ENCODE measurements at places on chromosomes 11 and 22.

DNA sequence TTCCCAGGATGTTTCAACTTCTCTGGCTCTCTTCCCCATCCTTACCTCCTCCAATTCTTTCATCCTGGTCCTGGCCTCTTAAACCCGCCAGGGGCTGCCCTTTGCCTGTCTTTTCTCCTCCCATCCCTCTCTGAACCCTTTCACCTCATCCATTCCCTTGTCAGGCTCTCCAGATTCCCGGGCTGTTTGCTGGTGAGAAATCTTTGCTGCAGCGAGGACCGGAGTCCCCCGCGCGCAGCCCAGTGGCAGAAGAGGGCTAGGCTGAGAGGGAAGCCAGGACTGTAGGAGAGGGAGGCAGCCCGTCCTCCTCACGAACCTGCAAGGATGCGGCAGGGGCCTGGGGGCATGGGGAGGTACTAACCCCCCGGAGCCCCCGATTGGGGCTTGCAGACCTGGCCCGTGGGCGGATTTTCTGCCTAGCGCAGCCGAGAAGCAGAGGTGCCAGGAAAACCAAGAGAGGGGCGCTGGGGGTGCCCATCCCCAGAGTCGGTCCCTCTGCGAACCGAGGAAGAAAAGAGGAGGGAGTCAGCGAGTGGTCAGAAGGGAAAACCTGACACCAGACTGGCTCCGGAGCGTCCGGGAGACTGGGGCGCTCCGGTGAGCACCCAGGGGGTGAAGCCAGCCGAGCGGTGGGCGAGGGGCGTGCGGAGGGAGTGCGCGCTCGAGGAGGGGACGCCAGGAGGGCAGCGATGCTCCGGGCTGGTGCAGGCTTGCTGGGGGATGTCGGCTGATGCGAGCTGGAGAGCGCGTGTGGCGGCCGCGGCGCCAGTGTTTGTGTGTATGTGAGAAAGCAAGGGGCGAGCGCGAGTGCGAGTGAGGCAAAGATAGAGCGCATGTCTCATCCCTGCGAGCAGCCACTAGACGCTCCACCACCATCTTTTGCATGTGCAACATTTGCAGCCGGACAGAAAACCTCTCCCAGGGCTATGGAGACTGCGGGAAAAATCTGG lies at the start of gene GRIA4:
GRIA4 (plus strand) TSS at position 242 of the 950 bp plus-strand sequence. CDS start 925 bp downstream, outside the sequence.
- DNase-seq = no peak

DNA sequence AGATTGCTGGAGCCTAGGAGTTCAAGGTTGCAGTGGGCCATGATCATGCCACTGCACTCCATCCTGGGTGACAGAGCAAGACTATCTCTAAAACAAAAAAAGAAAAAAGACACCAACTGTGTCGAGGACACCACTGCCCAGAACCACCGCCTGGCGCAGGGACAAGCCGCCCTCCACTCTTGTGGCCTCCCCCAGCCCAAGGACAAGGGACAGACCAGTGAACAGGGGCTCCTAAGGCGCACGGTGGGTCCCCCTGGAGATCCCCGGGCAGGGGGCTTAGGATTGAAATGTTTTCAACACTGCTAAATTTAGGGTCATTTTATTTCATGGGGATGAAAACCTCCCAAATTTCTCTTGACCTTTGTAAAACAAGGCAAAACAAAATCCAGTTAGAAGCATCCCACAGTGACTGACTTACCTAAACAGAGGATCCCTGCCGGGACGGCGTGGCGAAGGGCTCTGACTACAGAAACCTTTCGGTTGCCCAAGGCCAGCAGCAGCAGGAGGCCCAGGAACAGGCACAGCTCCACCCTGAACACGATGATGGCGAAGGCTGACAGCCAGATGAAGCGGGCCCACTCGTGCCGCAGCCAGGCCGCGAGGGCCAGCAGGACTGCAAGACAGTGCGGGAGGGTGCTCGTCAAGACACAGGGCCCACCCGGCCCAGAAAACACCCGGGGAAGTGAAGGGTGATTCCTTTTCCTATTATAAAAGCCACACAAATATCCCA lies 8.6 kb downstream of the ALG12 start:
- DNase-seq = no peak

GRCh38 chr11:7204778-7205177 lies 46.9 kb upstream of the SYT9 start:
- no peak for DNase-seq

GRCh38 chr11:112177589-112177988 lies 2.3 kb downstream of the BCO2 start:
- DNase-seq = no peak

GRCh38 chr11:78241475-78241874 lies 52.8 kb downstream of the USP35 start:
- DNase-seq = no peak

- DNase-seq = no peak
Measured at GRCh38 chr11:36010010-36010740, 66.3 kb downstream of the LDLRAD3 start.

- DNase-seq = no peak
Measured at GRCh38 chr11:67194096-67194495, 72.2 kb upstream of the GRK2 start.

DNA sequence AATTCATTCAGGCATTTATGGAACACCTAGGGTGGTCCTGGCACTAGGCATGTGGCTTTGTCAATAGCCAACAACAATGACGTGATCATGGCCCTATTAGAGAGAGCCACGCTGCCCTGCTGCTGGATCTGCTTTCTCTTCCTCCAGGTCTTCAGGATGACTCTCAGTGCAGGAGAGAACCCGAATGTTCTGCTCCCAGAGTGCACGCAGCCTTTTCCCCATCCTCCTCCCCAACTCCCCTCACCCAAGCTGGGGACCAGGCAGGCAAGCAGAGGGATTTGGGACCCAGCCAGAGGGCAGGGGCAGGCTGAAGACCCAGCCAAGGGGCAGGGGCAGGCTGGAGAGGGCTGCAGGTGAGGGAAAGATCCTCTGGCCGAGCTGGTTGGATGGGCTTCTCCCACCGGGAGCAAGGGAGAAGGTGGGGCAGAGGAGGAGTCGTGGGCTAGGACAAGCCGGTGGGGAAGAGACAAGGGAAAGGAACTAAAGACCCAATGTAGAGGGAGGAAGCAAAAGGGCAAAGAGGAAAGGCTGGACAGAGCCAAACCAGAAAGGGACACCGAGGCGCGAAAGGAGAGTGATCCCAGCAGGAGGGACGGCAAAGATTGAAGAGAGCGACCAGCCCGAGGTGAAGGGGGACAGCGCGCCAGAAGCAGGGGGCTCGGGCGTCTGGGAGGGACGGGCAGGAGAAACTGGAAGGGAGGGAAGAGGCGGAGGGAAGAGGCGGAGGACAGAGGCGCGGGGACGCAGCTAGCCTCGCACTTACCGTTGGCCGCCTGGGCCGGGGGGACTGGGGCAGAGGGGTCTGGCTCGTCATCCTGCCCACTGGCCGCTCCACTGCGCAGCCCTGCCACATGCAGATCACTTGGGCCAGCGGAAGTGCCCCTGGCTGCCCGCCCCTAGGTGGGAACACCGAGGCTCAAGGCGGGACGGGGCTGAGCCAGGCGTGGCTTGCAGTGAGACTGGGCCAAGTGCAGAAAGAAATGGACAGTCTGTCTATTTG lies at the start of gene KCTD14:
KCTD14 (minus strand) TSS at position 880 of the 1,000 bp plus-strand sequence; CDS start at position 853, 27 bp downstream.
- DNase-seq = no peak

- no peak for DNase-seq
Measured at GRCh38 chr22:27252282-27253049, 549.1 kb downstream of the MN1 start.

GRCh38 chr22:22938672-22939587 lies 51.3 kb downstream of the IGLL5 start:
- DNase-seq = no peak

GRCh38 chr11:128936606-128937251 lies 5.9 kb downstream of the TP53AIP1 start:
- no peak for DNase-seq

GRCh38 chr22:36734171-36735058 lies 30.9 kb upstream of the CACNG2 start:
- no peak for DNase-seq

- DNase-seq = no peak
Measured at GRCh38 chr22:19122752-19123492, 710 bp upstream of the DGCR2 start.

DNA sequence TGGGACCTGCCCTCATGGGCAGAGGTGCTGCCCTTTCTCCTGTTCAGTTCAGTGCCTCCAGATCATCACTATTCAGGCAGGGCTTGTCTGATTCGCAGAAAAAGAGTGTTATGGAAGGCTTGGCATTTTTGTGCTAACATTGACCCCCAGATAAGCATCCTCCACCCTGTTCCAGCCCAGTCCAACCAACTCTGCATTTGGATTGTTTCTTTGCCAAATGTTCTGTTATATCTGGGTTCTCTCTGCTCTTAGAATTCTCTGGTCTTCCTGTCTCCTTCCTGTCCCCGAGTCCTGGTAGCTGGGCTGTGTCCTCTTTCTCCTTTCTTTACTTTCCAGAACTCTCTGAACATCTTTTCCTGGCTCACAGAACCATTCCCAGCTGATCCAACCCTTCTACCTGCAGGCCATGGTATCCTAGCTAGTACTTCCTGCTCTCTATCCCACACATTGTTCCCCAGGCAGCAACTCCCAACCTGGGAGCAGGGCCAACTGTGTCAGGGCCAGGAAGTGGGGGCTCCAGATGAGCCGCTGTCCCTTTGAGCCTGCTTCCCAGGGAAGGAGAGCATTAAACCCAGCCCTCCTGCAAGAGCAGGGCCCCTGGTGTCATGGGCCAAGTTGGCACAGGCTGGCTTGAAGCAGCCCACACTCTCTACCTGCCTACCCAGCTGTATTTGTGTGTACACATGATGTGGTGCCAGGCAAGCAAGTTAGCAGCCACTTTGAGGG lies 280.7 kb upstream of the CADM1 start:
- no peak for DNase-seq

GRCh38 chr11:131689049-131689925 lies 318.9 kb downstream of the NTM start:
- no peak for DNase-seq

DNA sequence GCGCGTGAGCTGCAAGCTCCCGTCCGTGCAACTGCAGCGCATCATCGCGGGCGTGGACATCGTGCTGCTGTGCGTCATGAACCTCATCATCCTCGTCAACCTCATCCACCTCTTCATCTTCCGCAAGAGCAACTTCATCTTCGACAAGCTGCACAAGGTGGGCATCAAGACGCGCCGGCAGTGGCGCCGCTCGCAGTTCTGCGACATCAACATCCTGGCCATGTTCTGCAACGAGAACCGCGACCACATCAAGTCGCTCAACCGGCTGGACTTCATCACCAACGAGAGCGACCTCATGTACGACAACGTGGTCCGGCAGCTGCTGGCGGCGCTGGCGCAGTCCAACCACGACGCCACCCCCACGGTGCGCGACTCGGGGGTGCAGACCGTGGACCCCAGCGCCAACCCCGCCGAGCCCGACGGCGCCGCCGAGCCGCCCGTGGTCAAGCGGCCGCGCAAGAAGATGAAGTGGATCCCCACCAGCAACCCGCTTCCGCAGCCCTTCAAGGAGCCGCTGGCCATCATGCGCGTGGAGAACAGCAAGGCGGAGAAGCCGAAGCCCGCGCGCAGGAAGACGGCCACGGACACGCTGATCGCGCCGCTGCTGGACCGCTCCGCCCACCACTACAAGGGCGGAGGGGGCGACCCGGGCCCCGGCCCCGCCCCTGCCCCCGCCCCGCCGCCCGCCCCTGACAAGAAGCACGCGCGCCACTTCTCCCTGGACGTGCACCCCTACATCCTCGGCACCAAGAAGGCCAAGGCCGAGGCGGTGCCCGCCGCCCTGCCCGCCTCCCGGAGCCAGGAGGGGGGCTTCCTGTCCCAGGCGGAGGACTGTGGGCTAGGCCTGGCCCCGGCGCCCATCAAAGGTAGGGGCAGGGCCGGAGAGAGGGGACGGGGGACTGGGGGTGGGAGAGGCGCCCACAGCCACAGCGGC lies 7.3 kb downstream of the PANX2 start:
- no peak for DNase-seq

DNA sequence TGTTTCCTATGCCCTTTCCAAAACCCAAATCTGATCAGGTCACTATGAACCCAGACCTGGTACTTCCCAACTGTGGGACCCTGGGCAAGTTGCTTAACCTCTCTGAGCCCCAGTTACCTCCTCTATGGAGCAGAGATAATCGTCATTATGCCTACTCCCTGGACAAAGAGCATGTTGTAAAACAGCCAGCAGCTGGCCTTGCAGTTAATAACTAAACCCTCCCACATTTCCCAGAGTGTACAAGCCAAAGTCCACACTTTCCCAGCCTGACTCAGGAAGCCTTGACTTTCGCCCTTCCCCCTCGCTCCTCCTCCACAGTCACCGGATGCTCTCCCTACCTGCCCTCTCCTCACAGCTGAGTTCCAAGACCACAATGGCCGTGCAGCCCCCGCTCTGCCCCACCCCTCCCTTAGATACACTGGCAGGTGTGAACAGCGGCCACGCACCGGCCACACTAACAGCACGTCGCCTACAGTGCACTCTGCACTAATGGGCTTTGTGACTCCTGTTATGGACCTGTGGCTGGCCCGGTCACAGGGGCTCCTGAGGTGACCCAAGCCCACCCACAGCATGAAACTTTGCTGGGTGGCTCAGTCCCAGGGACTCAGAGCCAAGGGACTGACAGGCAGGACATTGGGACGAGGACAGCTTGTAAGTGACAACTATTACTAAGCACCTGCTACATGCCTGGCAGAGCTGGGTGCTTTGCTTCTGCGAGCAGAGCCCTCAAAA lies 15.6 kb upstream of the MFNG start:
- no peak for DNase-seq

- DNase-seq = no peak
Measured at GRCh38 chr22:23113847-23114720, 27.7 kb downstream of the RSPH14 start.

DNA sequence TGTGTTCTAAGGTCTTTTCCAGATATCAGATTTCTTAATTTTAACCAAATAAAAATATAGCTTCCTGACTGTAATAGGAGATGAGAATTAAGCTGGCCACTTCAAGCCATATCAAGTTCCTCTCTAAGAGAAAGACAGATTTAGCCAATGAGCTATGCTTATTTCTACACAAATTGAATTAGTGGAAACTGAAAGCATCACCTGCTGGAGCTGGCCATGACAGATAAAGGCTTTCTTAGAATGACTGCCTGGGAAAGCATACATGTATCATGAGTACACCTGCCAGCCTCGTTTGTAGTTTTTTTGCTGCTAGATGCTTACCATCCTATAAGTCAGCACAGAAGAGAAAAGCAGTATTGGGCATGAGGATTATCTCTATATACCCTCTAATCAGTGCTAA lies 53.5 kb upstream of the DBX1 start:
- DNase-seq = no peak

GRCh38 chr22:45877651-45878050 lies 99.3 kb downstream of the WNT7B start:
- no peak for DNase-seq

DNA sequence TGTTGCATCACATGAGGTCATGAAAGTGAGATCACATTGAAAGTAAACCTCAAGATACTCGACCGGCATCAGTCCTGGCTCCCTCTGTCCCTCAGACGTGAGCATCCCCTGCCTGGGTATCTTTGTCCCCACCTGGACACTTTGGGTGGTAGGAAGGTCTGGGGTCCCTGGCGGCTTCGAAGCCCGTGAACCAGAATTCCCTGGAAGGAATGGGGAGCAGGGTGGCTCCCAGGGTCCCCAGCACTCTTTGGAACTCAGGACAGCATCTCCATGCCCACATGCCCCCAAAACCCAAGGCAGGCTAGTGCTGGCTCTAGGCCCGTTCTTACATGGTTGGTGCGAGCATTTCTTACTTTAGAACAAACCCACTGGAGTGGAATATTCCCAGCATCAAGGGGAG lies 7.5 kb downstream of the DERL3 start:
- no peak for DNase-seq

GRCh38 chr11:1751999-1752906 lies 1.9 kb upstream of the IFITM10 start:
- DNase-seq = no peak

GRCh38 chr11:17786824-17787525 lies 52.4 kb downstream of the KCNC1 start:
- DNase-seq = no peak
